ENCODE measurements at places on chromosomes 3 and 15. TPM values are rescaled to one million over a fixed set of nuclear protein-coding genes. Genes with fewer than 3 reads are reported as not detected.

Gene PRSS50
- not detected for total RNA-seq

Gene SLC28A1
- total RNA-seq = not detected

Gene FGF12
- total RNA-seq = 0.38 TPM

Gene POTEB
- total RNA-seq = not detected

Gene TAGLN3
- total RNA-seq = not detected

Gene RASGRF1
- total RNA-seq = 0.22 TPM

Gene CHRM5
- 0.05 TPM for total RNA-seq

Gene C2CD4A
- total RNA-seq = 0.02 TPM

Gene GATA2
- total RNA-seq = 5.5 TPM

Gene OSTN
- total RNA-seq = not detected

Gene CCDC13
- total RNA-seq = 0.79 TPM

Gene KLHL40
- total RNA-seq = not detected

Gene DUOXA2
- total RNA-seq = not detected

Gene TGM5
- total RNA-seq = not detected

Gene NEO1
- 37.7 TPM for total RNA-seq

Gene TFRC
- 101 TPM for total RNA-seq

Gene DAZL
- not detected for total RNA-seq

Gene SECISBP2L
- 6.2 TPM for total RNA-seq

Gene AADAC
- total RNA-seq = 20.8 TPM

Gene BCHE
- 1.1 TPM for total RNA-seq

Gene ADGRG7
- total RNA-seq = not detected

Gene IGDCC3
- not detected for total RNA-seq

Gene CCDC33
- 7.6 TPM for total RNA-seq

Gene ZNF662
- total RNA-seq = not detected

Gene ABHD17C
- 48.8 TPM for total RNA-seq
